ENCODE measurements at places on chromosomes 1 and 21. TPM values are rescaled to one million over a fixed set of nuclear protein-coding genes. Genes with fewer than 3 reads are reported as not detected.

Gene HSD11B1
- 11.6 TPM for total RNA-seq

Gene LINGO4
- total RNA-seq = 0.50 TPM

Gene FOXE3
- not detected for total RNA-seq

Gene VAV3
- 11.3 TPM for total RNA-seq

DNA sequence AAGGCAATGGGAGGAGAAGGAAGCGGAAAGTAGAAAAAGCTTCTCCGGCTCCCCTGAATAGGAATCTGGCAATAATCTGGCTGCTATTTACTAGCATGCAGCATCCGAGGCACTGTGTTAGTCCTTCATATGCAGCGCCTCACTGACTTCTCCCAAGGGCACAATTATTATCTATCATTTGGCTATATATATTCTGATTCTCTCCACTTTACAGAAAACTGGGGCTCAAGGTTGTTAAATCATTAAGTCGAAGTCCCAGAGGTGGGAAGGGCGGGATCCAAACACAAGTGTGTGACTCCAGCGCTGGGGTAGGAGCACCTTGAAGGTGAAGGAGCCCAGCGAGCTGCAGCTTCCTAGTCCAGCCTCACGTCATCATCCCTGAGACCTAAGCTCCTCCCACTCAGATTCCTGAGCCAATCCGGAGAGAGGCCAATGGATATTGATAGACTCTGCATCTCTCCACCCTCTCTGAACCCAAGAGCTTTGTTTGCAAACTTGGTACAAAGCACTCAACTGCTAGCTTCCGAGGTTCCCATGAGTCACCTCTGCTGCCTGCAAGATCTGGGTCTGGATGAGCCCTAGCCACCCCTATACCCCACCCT is 16.6 kb upstream of the EYA3 start:
- peak; percentile 54 for DNase-seq

GRCh38 chr1:59480188-59480888 is 183.4 kb downstream of the FGGY start:
- no peak for DNase-seq

GRCh38 chr1:13812456-13813397 is 112.7 kb downstream of the PRDM2 start:
- DNase-seq = no peak

DNA sequence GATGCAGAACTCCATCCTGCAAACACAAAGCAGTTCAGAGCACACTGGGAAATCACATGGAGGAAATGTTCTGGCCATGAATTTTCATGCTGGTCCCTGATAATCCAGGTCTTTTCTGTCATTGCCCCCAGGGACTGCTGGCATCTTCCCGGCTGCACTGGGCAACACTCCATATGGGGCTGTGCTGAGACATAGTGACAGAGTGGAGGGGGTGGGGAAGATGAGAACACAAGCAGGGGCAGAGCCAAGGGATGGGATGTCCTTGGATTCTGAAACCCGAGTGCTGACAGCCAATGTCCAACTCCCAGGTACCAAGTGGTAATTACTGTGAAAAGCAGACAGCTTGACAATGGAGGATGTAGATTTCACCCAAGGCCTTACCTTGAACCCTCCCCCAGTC is 185.7 kb downstream of the HIVEP3 start:
- no peak for DNase-seq

Measured in lower lobe of right lung (tissue), 2 donors.